ENCODE measurements at places on chromosomes 16 and 17.

- no peak for DNase-seq
Observed at GRCh38 chr16:62676306-62676705, 640.1 kb upstream of the CDH8 start.

- no peak for DNase-seq
Observed at GRCh38 chr16:84925092-84925772, 86.1 kb downstream of the ZDHHC7 start.

GRCh38 chr17:77212081-77212832 is 71.5 kb downstream of the SEC14L1 start:
- DNase-seq = no peak

DNA sequence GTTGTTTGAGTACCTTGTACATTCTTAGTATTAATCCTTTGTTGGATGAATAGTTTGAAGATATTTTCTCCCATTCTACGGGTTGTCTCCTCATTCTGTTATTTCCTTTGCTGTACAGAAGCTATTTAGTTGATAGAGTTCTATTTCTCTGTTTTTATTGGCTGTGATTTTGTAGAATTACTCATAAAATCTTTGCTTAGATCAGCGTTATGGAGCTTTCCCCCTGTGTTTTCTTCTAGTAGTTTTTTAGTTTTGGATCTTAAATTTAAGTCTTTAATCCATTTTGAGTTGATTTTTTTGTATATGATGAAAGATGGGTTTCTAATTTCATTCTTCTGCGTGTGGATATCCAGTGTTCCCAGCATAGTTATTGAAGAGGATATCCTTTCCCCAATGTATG is 45.4 kb downstream of the NFATC3 start:
- DNase-seq = no peak

DNA sequence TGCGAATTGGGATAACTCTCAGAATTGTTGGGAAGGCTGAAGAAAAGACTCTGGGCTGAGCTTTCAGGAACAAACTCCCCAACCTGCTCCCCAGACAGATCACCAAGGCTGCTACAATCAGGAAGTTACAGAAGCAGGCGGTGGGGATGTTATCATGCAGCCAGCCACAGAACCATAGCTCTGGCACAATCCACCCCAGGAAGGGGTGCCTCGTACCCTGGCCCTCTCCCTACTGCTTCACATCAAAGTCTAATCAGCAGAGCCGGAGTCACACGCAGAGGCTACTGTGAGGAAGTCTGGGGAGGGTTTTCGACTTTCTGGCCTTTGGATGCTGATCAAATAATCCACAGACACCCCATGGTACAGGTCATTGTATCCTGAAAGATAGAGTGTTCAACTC is 86.8 kb downstream of the NTN1 start:
- no peak for DNase-seq

DNA sequence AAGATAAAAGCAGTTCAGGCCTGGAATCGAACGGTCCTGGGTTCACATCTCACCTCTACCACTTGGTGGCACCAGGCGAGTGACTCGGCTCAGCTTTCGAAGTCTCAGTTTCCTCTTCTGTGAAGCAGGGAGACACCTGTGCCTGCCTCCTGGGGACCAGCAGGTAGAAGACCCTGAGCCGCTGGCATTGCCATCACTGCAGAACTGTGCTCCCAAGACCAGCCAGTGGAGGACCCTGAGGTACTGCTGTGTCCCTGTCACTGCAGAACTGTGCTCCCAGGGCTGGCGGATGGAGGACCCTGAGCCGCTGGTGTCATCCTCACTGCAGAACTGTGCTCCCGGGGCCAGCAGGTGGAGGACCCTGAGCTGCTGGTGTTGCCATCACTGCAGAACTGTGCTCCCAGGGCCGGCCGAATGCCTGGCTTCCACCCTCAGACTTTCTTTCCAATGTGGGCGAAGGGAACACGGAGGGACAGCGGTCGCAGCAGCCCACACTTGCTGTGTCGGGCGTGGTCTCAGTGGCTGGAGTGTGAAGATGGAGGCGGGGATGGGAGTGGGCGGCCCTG is 8.7 kb upstream of the SLC7A5 start:
- DNase-seq = no peak

GRCh38 chr16:53166099-53166498 is 111.3 kb downstream of the CHD9 start:
- no peak for DNase-seq

GRCh38 chr16:12964461-12964860 is 63.1 kb downstream of the SHISA9 start:
- no peak for DNase-seq

DNA sequence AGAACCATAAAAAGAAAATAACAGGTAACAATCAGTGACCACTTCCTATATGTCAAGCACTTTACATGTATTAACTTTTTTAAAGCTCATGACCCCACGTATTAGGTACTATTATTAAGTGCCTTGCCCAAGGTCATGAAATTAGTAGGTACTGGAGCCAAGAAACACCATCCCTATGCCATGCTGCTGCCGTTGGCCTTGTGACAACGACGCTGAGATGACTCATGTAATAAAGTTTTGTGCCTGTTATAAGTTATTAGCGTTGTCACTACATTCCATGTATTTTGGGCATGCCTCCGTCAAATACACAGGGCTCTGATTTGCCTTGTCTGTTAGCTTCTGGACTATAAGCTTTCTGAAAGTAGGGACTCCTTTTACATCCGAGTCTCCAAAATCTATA is 1.4 kb downstream of the BBS2 start:
- DNase-seq = no peak

GRCh38 chr16:47858333-47858982 is 297.3 kb downstream of the ABCC12 start:
- DNase-seq = no peak

DNA sequence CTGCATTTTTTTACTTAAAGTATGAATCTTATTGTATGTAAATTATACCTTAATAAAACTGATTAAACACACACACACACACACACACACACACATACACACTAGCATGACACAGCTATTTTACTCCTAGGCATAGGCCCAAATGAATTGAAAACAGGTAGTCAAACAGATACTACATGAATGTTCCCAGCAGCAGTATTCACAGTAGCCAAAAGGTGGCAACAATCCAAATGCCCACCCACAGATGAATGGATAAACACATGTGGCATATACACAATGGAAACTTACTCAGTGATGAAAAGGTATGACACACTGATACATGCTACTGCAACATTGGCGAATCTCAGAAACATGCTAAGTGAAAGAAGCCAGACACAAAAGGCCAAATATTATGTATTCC is 223.5 kb downstream of the CYB561 start:
- no peak for DNase-seq

- no peak for DNase-seq
Observed at GRCh38 chr17:63693411-63694113, 6.4 kb downstream of the LIMD2 start.

DNA sequence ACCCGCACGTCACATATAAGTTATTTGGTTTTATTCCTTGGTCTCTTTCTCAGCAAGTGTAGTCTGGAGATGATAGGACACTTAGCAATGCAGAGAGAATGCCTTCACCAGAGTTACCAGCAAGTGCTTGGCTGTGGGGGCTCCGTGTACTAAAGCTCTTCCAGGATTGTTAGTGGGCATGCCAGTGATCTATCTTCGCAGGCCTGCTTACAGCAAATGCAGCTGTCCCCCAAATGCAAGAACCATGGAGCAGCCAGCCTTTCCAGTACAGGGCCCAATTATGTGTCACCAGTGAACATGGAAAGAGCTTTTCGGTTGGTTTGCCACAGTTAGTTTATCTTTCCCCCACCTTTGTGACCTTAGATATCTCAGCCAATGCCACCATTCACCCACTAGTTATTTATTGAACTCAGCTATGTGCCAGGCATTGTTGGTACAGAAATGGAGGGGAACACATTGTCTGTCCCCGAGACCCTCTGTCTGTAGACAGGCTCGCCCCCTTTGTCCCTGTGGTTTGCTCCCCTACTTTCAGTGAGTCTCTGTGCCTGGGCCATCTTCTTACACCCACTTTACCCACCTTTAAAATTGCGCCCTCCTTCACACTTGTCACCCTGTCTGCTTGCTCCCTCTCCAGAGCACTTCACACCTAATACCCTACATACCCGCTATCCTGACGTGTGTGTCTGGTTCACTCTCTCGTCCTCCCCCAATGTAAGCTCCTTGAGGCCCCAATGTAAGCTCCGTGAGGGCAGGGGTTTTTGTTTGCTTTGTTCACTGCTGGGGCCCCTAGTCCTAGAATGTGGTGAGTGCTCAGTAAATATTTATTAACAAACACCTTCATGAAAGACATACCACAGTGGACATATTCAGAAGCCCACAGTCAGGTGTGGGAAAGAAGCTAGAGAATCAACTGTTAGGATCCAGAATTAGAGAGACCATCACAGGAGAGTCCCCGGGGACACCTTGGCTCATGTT is 13.3 kb downstream of the USP10 start:
- no peak for DNase-seq

DNA sequence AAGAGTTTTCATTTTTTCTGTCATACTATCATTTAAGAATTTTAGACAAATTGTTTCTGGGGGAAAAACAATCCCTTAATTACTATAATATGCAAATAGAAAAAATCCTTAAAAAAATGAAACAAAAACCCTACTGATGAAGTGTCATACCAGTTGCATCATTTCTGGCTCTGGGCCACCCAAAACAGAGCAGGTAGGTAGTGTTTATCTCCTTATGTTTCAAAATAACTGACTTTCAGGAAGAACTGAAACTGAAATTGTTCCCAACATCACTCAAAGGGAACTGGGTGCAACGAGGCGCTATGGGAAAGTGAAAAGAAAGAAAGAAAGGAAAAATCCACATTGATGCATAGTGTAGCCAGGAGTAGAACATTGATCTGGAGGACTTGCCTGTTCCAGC is 653.1 kb upstream of the SOX9 start:
- no peak for DNase-seq

DNA sequence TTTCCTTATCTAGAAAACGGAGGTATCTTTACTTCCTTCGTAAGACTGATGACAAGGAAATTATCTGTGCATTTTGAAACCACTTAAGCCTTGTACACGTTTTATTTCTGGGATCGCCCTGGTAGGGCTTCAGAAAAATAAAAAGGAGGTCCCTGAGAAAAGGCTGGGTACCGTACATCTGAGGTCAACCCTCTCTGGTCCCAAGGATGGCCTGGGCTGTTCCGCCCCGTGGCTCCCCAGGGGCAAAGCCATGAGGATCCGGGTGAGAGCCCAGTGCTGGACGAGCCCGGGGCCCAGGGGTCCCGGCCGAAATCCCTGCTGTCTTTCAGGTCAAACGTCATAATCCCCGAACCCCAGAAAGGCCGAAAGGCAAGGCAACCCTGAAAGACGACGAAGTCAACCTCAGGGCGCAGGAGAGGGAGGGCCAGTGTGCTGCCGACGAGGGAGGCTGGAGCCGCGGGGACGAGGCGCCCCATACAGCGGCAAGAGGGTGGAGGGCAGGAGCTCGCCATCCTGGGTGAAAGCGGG is 656 bp upstream of the FUS start:
- no peak for DNase-seq

GRCh38 chr17:40922239-40922638 is 15.2 kb downstream of the KRT23 start:
- peak; percentile 88 for DNase-seq

DNA sequence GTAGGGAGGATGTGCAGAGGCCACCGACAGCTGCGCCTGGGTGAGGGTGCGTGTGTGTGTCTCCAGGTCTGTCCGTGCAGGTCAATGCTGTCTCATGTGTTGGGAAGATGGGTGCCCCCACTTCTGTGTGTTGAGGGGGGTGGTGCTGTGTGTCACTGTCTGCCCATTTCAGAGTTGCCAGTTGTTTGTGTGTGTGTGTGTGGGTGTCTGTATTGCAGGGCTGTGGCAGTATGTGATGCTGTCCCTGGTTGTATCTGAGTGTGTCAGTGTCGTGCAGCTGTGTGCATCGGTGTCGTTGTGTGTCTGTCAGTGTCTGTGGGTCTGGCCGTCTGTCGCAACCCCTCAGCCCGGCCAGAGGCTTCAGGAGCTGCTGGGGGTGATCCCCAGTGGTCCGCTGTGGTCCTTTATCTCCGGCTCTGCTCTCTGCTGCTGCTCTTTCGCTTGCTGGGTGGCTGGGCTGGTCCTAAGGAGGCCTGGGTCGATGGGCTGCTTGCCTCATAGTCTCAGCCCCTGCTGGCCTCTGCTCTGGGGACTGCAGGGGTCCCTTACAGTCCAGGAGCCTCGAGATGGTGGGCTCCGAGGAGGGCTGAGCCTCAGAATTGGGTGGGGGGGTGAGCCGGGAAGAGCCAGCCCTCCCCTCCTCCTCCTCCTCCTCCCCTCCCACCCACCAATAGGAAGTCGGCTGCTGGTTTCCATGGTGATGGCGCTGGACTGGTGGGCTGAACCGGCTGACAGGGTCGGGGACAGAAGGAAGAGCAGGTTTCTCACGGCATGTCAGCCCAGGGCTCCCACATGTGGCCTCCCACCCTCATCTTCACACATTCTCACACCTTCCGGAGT is at the start of gene TSPOAP1:
Gene TSPOAP1, minus strand, starts transcription at position 601 of the 840 bp plus-strand sequence. CDS start 875 bp downstream, outside the sequence.
- DNase-seq = no peak

DNA sequence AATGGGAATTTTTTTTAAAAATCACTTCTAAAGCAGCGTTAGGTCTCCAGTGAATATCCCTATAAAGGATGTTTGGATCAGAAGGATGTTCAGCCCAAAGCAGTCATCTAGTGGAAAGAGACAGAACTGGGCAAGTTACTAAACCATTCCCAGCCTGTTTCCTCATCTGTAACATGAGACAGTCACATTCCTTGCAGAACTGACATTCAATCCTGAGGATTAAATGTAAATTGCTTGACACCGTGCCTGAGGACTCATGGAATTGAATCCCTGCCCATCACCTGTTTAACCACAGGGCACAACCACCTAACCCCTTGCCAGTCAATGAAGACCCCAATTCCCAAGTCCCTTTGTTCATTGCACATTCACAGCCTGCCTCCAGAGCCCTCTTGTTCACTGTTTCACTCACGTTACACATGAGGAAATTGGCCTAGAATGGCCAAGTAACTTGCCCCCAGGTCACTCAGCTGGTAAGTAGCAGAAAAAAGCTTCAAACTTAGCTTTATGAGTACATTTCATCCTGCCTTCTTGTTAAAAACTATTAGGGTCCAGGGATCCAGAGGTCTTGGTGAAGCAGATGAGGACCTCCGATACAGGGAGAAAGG is 1.4 kb downstream of the CMTM2 start:
- peak; percentile 75 for DNase-seq

DNA sequence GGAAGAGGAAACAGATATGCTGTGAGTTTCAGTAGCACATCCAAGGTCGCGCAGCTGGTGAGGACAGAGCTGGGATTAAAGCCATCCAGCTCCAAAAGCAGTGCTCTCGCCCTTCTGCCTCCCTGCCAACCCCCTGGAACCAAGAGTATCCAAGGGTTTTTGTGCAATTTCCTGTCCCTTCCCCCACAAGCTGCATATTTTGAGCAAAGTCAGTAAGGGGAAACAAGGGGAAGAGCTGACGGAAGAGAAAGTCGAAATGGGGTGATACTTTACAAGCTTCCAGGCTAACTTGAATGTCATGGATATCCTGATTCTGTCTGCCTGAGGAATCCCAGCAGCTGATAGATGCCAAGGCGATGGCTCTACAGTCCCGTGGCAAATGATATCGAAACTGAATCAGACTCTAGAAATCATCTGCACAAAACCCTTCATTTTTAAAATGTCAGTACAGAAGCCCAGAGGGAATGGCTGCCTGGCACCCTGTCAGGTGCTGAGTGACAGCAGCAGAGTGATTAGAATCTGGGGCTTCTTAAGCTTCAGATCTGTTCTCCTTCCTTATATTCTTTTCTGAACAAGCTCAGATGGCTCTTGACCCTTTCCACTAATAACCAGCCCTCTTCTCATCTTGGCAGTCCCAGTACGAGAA is 42.9 kb upstream of the TEKT3 start:
- DNase-seq = no peak

Measured in HT1080 (cell line).